Anterior cingulate cortex (tissue), 58 donors: ENCODE measurements at places on chromosomes 7 and 10.

- no peak for DNase-seq
Observed at GRCh38 chr10:129579228-129579627, 112.2 kb downstream of the MGMT start.

DNA sequence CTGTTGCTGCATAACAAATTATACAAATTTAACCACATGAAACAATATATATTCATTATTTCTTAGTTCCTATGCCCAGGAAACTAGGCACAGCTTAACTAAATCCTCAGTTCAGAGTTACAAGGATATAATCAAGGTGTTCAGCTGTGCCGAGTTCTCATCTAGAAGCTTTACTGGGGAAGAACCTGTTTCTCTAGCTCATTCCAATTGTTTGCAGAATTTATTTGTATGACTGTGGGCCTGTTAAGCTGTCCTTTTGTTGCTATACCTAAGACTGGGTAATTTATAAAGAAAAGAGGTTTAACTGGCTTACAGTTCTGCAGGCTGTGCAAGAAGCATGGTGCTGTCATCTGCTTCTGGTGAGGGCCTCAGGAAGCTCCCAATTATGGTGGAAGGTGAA, 21.8 kb upstream of the MDFIC start:
- no peak for DNase-seq

GRCh38 chr7:69781412-69781846, 183.2 kb downstream of the AUTS2 start:
- no peak for DNase-seq

- no peak for DNase-seq
Observed at GRCh38 chr10:28980264-28980663, 302.9 kb downstream of the BAMBI start.
